ENCODE measurements at places on chromosomes 3 and 15. TPM values are rescaled to one million over a fixed set of nuclear protein-coding genes. Genes with fewer than 3 reads are reported as not detected.

GPR15 gene
- total RNA-seq, result 111 TPM

MELTF gene
- total RNA-seq, result 6.1 TPM

GRM7 gene
- not detected for total RNA-seq

THPO gene
- not detected for total RNA-seq

FOXB1 gene
- total RNA-seq, result 5.2 TPM

UROC1 gene
- not detected for total RNA-seq

- DNase-seq, result no peak
These were observed 1.2 kb downstream of the GBE1 start for GRCh38 chr3:81760215-81760614.

DNA sequence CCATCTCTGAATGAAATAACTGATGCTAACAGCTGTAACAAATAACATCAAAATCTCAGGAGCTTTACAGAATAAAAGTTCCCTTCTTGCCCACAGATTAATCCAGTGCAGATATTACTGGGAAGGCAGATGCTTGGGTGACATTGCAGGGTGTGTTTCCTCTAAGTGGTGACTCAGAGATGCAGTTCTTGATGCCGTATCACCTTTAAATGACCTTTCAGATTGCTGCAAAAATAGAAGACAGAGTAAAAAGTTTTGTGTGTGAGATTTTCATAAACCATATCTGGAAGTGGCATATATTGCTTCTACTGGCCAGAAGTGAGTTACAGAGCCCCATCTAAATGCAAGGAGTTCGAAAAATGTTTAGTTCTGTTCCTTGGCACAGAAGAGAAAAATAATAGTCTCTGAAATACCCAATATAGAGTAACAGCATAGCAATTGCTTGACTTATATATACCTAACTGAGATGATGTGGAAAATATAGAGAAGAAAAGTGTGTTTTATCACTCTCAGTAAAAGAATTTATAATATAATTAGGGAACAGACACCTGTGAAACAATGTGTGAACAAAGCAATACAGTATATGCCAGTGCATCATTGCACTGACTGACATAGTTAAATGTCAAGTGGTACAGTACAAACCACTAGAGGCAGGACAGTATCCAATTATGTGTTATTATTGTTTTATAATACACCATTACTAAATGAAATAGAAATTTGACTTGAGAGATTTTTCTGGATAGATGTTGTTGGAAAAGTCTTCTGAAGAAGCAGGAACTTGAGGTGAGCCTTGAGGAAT is 430.7 kb upstream of the CBLB start:
- DNase-seq, result peak; percentile 25

- DNase-seq, result no peak
These were observed 133.4 kb upstream of the SATB1 start for GRCh38 chr3:18558507-18558906.

GRCh38 chr3:36864180-36865053 is 80.4 kb downstream of the TRANK1 start:
- DNase-seq, result no peak

DNA sequence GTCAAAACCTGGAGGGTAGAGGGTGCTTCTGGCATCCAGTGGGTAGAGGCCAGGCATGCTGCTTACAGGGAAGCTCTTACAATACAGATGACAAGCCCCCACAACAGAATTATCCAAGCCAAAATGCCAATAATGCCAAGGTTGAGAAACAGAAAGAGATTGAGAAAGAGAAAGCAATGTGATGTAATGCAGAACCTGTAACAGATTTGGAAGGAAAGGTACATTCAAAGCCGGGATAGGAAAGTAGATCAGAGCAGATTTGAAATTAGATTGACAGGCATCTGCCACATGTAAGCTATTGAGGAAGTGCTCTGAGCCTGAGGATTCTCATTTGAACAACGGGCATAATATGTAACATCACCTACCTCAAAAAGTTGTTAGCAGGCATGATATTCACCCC is 157.9 kb downstream of the FHIT start:
- no peak for DNase-seq

GRCh38 chr3:16494814-16495431 is 18.6 kb downstream of the RFTN1 start:
- DNase-seq, result no peak

GRCh38 chr15:50257924-50258323 is 7.6 kb downstream of the HDC start:
- no peak for DNase-seq

Measured in activated CD4-positive, alpha-beta memory T cell treated with anti-CD3 and anti-CD28 coated beads, Interleukin-2, amount 10 ng/mL, durations not matched to agents 7 days and 5 days (primary cell).